ENCODE measurements at places on chromosomes 1 and 21.

DNA sequence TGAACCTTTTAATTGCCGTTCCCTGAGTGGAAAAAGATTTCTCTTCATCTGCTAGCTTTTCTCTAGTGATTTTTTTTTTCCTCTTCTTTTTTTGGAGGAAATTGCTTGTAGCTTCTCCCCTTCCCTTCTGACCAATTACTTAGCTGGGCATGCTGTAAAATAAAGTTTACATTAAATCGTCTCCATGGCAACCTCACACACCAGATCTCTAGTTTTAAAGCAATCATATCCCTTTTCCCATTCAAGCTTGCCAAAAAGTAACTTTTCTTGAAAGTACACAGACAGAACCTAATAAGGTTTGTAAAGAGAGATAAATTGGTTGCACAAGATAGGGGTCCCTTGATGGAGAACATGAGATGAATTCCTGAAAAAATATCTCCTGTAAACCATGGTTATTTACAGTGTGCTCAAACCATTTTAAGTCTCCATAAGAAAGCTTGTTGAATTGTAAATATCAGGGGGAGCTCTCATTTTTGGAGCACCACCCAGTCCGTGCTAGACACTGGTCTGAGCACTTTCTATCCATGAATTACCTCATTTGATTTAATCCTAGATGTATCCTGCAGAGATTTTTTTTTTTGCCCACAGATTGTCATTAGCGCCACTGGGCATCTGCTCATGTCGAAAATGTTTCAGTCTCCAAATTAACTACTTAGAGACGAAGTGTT, 32.6 kb upstream of the HTR1D start:
- DNase-seq: no peak

DNA sequence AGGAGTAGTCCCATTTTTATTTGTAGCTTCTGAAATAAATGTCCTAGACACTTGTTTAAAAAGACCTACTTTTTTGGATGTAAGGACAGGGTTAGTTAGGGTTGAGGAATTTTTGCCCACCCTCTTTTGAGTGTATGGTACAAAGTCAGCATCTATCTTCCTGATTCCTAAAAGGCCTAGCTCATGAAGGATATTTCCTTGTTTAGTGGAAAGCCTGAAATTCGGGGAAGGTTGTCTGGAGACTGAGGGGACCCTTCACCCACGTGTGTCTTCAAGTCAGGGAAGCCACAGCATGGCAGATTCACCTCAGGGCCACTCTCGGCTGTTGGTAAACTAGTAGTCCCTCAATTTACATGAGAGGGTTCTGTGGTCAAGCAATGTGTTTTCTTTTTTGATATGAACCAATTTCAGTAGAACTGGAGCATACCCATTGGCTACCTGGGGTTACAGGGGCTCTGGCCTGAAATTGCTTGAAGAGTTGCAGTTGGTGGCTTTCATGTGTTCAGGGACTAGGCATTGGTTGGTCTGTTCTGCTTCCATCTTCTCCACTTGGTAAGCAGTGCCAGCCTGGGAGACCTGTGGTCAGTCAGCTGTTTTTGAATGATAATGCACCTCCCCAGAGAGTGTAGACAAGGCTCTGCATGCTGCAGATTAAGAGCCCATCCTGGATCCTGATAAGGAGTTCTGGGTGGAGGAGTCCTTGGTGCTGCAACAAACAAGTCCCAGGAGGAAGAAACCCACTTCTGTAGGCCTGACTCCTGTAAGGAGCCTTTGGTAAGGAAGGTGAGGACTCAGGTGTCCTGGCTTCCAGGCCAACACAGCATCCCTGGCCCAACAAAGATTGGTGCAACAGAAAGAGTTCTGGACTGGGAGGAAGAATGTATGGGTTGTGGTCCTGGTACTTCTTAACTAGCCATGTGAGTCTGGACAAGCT, 6.3 kb downstream of the BTG2 start:
- DNase-seq: no peak

DNA sequence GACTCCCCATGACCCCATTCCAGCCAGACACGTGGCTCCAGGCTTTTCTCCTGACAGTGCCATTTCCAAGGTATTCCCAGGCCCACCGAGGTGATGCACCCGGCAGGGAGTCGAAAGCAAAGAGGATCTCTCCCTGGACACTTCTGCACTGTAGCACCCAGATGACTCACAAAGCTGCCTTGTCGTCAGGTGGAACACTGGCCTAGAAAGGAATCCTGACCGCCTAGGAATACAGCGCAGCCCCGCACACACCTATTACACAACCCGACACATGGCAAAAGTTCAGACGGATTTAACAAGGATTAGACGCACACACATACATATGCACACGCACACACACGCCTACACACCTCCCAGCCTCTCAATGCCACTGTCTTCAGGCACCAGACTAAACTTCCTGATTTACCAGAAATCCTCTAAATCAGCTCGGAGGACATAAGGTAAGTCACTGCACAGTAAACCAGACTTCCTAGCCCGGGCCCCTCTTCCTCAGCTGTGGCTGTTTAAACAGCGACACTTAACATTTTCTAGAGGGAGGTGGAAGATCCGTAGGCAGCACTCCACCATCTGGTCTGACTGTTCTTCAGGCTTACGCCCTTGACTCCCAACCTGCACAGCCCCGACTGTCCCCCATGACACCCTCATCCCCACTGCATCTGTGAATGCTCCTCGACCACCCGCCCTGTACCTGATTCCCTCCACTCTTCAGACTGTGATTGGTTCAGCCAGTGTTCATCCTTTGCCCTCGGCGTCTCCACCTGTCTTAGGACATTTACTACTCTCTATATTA, 12.7 kb downstream of the FAM89A start:
- DNase-seq: no peak

DNA sequence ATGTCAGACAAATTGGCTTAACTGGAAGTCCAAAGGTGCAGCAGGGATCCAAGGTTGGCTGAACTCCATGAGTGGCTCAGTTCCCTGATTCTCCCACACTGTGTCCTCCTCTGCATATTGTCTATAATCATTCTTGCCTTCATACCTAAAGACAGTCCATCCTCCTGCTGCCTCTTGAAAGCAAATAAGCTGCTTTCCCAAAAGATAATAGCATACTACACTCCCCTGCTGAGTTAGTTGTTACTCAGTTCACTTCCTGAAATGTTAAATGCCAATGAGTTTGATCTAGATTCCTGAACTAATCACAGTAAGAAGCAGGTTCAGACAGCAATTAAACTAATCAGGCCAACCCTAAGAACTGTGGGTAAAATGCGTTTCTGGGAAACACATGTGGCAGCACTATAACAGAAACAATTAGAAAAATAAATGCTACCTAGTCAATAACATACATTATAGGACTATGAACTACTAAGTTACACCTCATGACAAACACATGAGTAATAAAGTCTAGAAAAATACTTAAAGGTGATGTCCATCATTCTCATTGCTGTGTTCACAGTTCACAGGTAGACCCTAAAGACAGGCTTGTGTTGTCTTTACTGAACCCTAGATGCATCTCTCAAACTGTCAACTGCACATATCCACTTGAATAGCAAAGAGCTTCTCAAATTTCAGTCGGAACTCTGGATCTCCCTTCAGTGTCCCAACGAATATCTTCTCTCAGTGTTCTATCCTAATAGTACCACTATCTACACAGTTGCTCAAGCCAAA, 50.8 kb upstream of the BOLA1 start:
- DNase-seq: no peak

GRCh38 chr1:156727492-156727891, 777 bp upstream of the METTL25B start:
- no peak for DNase-seq

DNA sequence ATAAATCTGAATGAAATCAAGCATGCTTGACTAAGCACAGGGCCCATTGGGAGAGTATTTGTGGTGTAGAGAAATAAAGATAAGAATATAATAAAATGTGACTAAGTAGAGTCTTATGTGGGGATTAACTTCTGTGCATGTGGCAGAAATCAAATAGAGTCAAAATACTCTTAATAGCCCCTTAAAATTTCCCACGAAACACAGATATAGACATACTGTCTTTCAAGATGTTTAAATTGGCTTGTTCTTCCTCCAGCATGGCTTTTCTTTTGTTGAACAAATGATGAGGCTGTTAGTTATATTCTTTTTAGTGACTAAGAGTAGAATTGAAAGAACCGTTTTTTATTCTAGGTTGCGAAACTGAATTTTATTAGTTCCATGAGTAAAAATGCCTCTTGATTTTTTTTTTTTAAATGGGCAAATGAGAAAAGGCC, 112.3 kb downstream of the RPS6KC1 start:
- no peak for DNase-seq

- DNase-seq: no peak
These were observed 13.5 kb upstream of the TNFRSF1B start for GRCh38 chr1:12153181-12153785.

DNA sequence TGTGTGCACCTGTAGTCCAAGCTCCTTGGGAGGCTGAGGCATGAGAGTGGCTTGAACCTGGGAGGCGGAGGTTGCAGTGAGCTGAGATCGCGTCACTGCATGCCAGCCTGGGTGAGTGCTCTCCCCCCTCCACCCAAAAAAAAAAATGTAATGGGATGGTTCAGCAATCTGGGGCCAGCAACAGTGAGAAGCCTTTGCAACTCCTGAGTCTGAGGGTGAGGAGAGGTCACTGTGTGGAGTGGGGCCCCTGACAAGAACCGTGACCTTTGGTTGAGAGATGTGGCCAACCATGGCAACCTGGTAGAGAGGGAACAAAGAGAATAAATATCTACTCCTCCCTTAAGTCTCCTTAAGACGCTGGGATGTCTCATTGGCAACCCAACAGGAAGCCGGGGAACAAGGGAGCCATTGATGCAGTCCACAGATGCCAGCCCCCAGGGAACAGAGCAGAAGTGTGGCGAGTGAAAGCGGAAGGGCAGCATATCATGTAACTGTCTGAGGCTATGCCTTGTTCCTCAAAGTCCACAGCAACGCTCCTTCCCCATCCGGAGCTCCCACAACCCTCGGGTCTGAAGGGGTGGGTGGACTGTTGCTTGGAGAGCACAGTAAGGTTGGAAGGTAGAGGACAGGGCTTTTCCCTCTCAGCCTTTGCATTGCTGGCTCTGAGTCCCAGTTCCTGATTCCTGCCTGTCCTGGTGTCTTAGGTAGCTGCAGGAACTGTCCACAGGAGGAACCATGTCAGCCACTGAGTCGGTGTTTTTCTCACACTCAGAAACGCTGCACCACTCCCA, 8.3 kb downstream of the TRNP1 start:
- no peak for DNase-seq

- DNase-seq: no peak
These were observed 172.9 kb downstream of the DISC1 start for GRCh38 chr1:231799363-231799986.

DNA sequence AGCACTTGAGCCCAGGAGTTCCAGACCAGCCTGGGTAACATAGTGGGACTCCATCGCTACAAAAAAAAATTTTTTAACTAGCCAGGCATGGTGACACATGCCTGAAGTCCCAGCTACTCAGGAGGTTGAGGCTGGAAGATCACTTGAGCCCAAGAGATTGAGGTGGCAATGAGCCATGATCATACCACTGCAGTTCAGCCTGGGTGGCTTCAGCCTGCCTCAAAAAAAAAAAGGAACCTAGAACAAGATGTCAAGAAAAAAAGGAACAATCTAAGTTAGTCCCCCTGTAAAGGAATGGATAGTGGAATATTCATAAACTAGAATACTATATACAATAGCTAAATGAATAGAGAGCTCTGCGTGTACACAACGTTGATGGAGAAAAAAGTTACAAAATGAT, 14.4 kb downstream of the NSL1 start:
- no peak for DNase-seq

GRCh38 chr1:169491845-169492281, 6.1 kb upstream of the SLC19A2 start:
- no peak for DNase-seq

- DNase-seq: no peak
These were observed 2.2 kb downstream of the PALMD start for GRCh38 chr1:99648107-99648506.

- DNase-seq: no peak
These were observed 42.2 kb downstream of the ECE1 start for GRCh38 chr1:21247892-21248715.

GRCh38 chr1:15139654-15140350, 13.7 kb upstream of the TMEM51 start:
- no peak for DNase-seq

GRCh38 chr21:42580793-42581321, 67.2 kb downstream of the SLC37A1 start:
- DNase-seq: no peak

DNA sequence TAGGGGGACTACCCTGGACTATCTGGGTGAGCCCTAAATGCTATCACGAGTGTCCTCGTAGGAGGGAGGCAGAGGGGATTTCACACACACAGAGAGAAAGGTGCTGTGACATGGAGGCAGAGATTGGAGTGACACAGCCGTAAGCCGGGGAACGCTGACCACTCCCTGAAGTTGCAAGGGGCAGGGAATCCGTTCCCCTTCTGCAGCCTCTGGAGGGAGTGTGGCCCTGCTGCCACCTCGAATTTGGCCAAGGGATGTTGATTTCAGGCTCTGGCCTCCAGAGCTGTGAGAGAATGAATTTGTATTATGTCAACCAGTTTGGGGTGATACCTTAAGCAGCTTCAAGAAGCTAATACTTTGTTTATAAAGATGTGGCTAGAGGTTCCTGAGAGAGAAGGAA, 137.7 kb downstream of the ACTL8 start:
- no peak for DNase-seq

DNA sequence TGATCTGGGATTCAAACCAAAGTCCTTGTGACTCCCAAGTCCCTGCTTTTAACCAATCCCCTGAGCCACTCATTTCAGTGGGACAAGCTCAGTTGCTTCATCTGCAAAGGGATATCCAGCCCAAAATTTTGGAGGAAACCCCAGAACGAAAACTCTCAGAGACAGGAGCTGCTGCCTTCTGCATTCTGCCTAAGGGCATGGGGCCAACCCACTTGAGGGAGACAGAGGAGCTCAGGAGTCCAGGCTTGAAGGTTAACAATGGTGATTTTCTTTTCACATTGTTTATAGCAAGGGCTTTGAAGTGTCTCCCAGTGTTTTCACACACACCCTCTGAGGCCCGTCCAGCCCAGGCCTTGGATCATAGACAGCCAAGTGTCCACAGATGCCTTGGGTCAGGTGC, 148.1 kb upstream of the CTTNBP2NL start:
- DNase-seq: no peak

GRCh38 chr1:220877377-220878095, 1.7 kb upstream of the HLX start:
- DNase-seq: no peak

DNA sequence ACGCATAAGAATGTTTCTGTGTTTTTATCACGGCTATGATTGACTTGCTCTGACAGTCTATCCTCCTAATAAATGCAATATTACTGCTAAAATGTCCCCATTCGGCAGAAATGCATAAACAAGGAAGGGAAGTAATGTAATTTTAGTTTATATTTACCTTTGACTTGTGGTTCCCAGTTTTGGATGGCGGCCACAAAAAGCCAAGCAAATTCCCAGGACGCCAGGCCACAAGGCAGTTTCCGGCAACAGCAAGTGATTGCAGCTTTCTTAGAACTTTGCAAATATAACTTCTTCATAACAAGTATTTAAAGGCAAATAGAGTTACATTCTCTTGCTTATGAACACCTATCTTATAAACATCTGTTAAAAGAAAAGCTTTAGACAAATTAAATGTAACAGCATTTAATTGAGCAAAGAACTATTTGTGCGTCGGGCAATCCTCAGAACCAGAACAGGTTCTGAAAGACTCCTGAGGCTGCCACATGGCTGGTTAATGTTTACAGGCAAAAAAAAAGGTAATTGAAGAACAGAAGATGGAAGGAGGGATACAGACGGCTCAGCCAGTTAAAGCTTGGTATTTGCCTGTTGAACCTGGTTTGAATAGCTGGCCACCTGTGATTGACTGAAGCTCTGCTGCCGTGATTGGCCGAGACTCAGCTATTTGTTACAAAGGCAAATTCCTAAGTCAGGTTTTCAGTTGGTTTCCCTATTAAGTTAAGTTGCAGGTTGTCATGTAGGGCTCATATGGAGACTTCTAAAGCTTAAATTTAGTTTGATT, 80.8 kb downstream of the C21orf91 start:
- DNase-seq: no peak

GRCh38 chr1:30302858-30303257, 420.5 kb downstream of the MATN1 start:
- DNase-seq: no peak

Data from fibroblast of skin of left biceps (primary cell).